ENCODE measurements at places on chromosomes 6 and 20. TPM values are rescaled to one million over a fixed set of nuclear protein-coding genes. Genes with fewer than 3 reads are reported as not detected.
A peak's percentile ranks its signal among the peaks of the same experiment; 100 is the strongest.

- H3K36me3 ChIP-seq: no peaks in the 10 kb centered on the region
- peak overlapping the region; percentile 94 for H3K4me3 ChIP-seq
- no peaks in the 10 kb centered on the region for H3K4me1 ChIP-seq
- H3K27me3 ChIP-seq: no peaks in the 10 kb centered on the region
- no peak for DNase-seq
- H3K27ac ChIP-seq: peak overlapping the region; percentile 44
Measured at GRCh38 chr6:30691208-30691847, 544 bp upstream of the NRM start.

GRCh38 chr6:6556161-6556737 lies 32.3 kb upstream of the LY86 start:
- H3K27ac ChIP-seq: no peak overlapping the region
- H3K27me3 ChIP-seq: peaks cover 6% of the 10 kb centered on the region
- H3K36me3 ChIP-seq: no peaks in the 10 kb centered on the region
- no peaks in the 10 kb centered on the region for H3K4me1 ChIP-seq
- no peak for DNase-seq
- H3K4me3 ChIP-seq: no peak overlapping the region

DNA sequence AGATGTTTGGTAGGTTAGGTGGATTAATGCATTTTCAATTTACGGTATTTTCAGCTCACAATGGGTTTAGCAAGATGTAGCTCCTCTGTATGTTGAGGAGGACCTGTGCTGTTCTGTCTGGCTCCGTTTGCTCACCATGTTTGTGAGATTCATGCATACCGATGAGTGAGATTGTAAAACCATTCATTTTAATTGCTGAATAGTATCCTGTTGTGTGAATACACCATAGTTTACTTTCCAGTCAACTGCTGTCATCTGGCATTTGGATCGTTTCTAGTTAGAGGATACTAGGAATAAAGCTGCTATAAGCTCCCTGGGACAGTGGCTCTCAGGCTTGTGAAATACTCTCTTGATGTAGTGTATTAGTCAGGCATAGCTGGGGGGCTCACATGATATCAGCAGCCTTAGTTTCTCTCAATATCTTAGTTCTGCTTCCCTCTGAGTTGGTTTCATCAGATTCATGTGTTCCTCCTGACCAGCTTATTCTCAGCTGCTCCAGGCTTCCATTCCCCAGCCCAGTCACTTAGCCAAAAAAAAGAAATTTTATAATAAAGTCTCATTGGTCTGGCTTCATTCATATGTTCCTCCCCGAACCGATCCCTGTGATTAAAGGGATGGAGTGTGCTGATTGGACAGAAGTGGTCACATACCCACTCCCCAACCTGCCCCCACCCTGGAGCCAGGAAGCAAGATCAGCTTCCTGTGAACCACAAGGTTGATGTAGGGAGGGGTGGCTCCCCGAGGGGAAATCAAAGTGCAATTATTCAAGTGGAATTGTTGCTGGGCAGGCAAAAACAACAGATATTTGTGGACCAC lies 10.9 kb upstream of the B4GALT5 start:
- no peaks in the 10 kb centered on the region for H3K36me3 ChIP-seq
- no peak for DNase-seq
- peaks cover 4% of the 10 kb centered on the region for H3K4me1 ChIP-seq
- no peaks in the 10 kb centered on the region for H3K27me3 ChIP-seq
- no peak overlapping the region for H3K4me3 ChIP-seq

DNA sequence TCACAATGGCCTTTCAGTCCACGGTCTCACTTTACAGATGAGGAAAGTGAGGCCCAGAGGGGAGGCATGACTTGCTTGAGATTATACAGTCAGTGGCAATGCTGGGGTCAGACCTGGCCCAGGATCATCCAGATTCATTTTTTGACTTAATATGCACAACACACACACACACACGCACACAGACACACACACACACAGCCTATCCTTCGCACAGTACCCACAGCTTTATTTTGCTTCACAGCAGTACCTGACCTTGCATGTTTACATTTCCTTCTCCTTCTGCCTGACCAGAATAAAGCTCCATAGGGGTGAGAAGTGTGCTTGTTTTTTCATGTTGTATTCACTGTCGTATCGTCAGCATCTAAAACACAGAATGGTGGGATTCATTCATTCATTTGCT lies 79.8 kb downstream of the VEGFA start:
- DNase-seq: no peak
- peaks cover 28% of the 10 kb centered on the region for H3K4me1 ChIP-seq
- H3K36me3 ChIP-seq: no peaks in the 10 kb centered on the region

DNA sequence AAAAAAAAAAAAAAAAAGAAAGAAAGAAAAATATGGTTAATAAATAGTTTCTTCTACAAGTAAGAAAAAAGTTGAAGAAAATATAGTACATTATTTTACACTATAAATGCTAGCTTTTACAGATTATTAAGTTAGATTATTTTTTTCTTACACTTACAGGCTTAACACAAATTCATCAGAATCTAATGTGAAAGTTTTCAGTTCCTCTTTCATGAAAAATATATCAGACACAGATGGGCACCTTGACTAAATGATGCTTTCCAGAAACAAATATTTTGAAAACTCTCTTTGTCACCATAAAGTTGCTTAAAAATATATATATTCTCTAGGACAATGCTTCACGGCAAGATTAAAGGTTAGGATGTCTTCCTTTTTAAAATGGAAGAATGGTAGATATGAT lies 321.8 kb upstream of the HSF2 start:
- H3K36me3 ChIP-seq: no peaks in the 10 kb centered on the region
- no peak overlapping the region for H3K4me3 ChIP-seq
- no peaks in the 10 kb centered on the region for H3K4me1 ChIP-seq
- H3K27ac ChIP-seq: no peak overlapping the region

- H3K36me3 ChIP-seq: no peaks in the 10 kb centered on the region
- no peaks in the 10 kb centered on the region for H3K4me1 ChIP-seq
- no peak for DNase-seq
- H3K27me3 ChIP-seq: no peaks in the 10 kb centered on the region
Measured at GRCh38 chr6:2403546-2403945, 158.1 kb upstream of the GMDS start.

- no peak for DNase-seq
- H3K27me3 ChIP-seq: no peaks in the 10 kb centered on the region
- H3K4me1 ChIP-seq: no peaks in the 10 kb centered on the region
Measured at GRCh38 chr6:123118811-123119210, 122.8 kb downstream of the CLVS2 start.

- no peak for DNase-seq
- no peaks in the 10 kb centered on the region for H3K4me1 ChIP-seq
- peaks cover 4% of the 10 kb centered on the region for H3K36me3 ChIP-seq
- H3K27me3 ChIP-seq: no peaks in the 10 kb centered on the region
Measured at GRCh38 chr6:144690666-144691065, 405.5 kb downstream of the UTRN start.

Gene HFE
- total RNA-seq: 1.2 TPM

Data from endodermal cell (in vitro differentiated cells).